DMS79 treated with DMSO at 0.1 percent for 48 hours (cell line): ENCODE measurements at places on chromosomes 7 and 10.

GRCh38 chr10:117540640-117541404, 1.7 kb upstream of the EMX2 start:
- no peak for DNase-seq

DNA sequence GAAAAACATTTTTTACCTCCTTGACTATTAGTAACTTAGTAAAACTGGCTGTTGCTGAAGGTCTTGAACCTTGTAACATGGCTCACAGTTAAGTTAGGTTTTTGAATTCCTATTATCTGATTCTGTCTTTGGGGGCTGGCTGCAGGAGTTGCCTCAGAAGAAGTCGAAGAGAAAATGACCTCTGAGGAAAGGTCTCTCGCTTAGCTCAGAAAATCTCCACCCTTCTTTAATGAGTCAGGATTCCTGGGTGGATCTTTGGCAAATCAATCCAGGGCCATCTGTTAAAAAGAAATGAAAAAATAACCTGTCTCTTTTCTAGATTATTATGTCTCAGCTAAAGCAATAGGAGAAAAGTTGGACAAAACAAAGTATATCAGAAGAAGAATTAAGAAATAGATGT, 267.8 kb upstream of the SEMA3C start:
- no peak for DNase-seq

- no peak for DNase-seq
These were observed 44.9 kb downstream of the FAS start for GRCh38 chr10:89035461-89035860.

- DNase-seq: peak; percentile 17
These were observed 349.7 kb downstream of the KIF20B start for GRCh38 chr10:90051053-90051452.

DNA sequence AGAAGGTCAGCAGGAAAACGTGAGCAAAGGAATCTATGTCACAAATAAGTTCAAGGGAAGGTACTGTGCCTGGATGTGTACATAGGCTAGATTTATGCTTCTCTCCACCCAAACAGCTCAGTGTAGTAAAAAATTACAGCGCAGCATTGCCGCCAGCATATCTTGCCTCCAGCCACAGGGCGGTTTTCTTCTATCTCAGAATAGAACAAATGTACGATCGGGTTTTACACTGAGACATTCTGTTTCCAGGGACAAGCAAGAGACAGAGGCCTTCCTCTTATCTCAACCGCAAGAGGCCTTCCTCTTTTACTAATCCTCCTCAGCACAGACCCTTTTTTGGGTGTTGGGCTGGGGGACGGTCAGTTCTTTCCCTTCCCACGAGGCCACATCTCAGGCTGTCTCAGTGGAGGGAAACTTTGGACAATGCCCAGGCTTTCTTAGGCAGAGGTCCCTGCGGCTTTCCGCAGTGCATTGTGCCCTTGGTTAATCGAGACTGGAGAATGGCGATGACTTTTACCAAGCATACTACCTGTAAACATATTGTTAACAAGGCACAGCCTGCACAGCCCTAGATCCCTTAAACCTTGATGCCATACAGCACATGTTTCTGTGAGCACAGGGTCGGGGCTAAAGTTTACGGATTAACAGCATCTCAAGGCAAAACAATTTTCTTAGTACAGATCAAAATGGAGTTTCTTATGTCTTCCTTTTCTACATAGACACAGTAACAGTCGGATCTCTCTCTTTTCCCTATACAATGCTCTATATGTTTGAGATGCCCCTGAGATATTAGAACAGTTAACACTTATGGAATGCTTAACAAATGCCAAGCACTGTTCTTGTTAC, 11.6 kb upstream of the ABHD11 start:
- DNase-seq: no peak
